ENCODE measurements at places on chromosomes 6 and 20.

DNA sequence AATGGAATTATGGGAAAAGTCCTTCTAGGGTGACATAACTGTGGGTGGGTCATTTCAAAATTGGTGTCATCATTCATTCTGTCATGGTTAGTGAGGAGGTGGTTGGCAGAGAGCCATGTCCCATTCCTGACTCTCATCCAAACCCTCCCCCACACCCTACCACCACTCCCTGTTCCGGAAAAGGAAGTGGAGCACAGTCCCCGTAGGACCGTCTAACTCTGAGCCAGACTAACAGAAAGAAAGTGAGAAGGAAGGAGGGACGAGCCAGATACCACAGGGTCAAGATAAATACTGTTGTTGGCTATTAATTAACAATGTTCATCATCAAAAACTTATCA is 4.8 kb downstream of the TRIM10 start:
- DNase-seq: peak; percentile 82

DNA sequence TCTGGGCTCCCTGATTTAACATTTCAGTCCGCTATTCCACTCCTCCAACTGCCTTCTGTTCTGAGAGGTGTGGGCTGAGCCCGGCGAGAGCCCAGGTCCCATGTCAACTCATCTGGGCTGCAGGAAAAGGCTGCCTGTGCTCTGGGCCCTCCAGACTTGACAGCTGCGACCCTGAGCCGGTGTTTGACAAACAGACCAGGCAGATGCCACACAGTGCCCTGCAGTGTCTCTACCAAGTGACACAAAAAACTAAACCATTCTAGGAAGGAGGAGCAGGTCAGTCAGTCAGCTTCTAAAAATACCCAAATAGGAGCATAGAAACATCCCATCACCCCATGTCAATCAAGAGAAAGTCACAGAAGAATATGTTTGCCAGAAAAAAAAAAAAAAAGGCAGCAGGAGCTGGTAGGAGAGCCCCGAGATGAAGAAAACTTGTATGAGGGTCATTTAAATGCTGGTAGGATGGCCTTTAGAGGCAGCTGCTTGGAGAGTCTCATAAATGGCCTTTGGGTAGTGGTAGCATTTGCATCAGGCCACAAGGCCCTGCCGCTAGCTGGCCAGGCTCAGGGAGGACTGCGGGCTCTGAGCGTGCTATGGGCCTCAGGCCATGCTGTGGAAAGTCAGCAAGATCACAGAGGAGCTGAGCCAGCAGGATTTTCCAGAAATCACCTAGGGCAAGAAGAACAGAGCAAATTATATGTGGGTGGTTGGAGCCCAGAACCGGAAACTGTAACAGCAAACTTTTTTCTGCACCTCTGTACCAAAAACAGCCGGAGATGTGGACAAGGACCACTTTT is 36.6 kb upstream of the GFOD1 start:
- no peak for DNase-seq

- DNase-seq: no peak
These were observed 7.3 kb upstream of the PRPH2 start for GRCh38 chr6:42729731-42730130.

- DNase-seq: no peak
These were observed 3.6 kb downstream of the TOP1 start for GRCh38 chr20:41032271-41032670.

DNA sequence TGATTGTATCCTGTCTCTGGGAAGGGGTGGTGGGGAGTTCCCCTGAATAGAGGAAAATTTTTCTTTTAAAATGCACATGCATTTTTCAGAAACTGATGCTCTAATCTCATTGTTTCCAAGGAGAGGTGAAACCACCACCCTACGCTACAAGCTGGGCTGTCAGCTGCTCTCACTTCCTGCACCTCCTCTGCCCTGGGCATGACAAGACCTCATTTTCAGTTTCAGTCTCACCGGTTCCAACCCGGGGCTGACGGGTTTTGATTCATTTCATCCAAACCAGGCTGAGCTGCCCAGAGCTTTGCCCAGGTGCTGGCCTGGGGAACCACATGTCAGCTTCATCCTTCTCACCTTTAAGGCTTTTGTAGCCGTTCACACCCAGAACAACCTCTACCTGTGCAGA is 99.7 kb downstream of the EYA2 start:
- DNase-seq: no peak

DNA sequence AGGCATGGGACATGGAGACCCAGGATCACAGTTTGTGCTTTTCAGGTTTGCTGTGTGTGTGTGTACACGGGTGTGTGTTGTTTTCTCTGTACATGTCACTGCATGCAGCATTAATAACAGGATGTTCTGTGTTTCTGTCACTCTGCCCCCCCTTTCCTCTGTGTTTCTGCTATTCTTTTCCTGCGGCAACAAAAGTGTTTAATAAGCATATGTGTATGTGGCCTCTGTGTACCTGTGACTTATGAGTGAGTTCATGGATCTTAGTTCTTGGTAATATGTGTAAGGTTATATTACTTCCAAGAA is 9.8 kb downstream of the SYNGAP1 start:
- DNase-seq: no peak
